Vagina (tissue), 2 donors: ENCODE measurements at places on chromosomes 4 and X.
A peak's percentile ranks its signal among the peaks of the same experiment; 100 is the strongest.

- DNase-seq = no peak
- H3K27me3 ChIP-seq = no peaks in the 10 kb centered on the region
- no peak overlapping the region for H3K4me3 ChIP-seq
- no peak overlapping the region for H3K27ac ChIP-seq
- H3K36me3 ChIP-seq = no peaks in the 10 kb centered on the region
Measured at GRCh38 chr4:92970996-92971395, 667.2 kb downstream of the GRID2 start.

- no peak overlapping the region for H3K27ac ChIP-seq
- DNase-seq = no peak
- no peaks in the 10 kb centered on the region for H3K36me3 ChIP-seq
- H3K4me3 ChIP-seq = no peak overlapping the region
- H3K27me3 ChIP-seq = no peaks in the 10 kb centered on the region
- no peaks in the 10 kb centered on the region for H3K4me1 ChIP-seq
Measured at GRCh38 chr4:167248271-167248670, 14.0 kb upstream of the SPOCK3 start.

DNA sequence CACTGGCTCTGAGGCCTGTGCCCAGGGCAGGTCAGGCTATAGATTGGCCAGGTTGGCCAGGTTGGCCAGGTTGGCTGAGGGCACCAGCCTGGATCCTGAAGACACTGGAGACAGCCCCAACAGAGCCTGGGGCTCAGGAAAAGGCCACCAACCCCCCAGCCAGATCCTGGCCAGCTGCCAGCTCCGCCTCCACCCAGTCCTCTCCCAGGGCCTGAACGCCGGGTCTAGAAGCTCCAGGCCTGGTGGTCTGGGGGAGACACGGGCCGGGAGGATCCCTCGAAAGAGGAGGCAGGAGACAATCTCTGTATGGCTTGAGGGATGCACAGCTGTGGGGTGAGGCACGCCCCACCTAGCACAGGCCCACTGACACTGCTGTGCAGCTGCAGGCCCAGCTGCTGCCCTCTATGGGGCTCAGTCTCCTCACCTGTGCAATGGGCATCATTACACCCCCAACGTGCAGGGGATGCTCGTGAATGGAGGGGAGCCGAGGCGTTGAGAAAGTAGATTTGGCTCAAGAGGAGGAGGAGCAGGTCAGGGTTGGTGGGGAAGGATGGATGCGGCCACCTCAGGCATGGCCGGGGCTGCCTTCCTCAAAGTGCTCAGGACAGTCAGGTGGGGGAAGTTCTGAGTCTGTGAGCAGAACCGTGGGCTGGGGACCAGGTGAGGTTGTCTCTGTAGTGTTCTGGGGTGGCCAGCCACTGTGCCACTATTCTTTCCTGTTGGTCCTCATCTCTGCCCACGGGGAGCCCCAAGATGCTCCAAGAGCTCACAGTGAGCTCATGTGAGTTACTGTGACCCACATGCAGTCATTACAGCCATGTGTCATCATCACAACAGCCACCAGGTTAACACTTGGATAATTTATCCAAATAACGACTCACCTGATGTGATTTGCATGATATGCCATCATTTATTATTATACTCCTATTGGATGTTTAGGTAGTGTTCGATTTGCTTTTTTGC is 10.8 kb upstream of the GAGE10 start:
- no peak overlapping the region for H3K27ac ChIP-seq
- no peak overlapping the region for H3K4me3 ChIP-seq

GRCh38 chrX:111007238-111007637 is 88.8 kb upstream of the PAK3 start:
- no peaks in the 10 kb centered on the region for H3K36me3 ChIP-seq
- H3K27ac ChIP-seq = no peak overlapping the region
- H3K27me3 ChIP-seq = no peaks in the 10 kb centered on the region

DNA sequence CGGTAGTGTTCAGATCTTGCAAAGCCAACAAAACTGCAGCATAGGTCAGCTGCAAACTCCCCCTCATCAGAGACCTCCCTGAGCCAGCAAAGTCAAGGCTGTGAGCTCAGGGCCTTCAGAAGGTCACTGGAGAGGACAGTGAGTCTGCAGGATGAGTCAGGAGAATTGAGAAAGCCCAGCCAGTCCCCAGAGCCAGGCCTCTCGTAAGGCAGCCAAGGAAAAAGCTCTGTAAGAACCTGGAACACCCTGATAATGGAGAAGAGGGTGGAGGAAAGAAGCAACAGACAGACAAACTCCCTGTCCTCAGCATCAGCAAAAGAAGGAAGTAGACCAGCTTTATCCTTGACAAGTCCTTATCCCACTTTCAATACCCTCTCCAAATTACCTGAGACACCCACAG is 33.0 kb downstream of the GRIA3 start:
- no peak overlapping the region for H3K4me3 ChIP-seq
- H3K36me3 ChIP-seq = no peaks in the 10 kb centered on the region
- no peak overlapping the region for H3K27ac ChIP-seq
- H3K27me3 ChIP-seq = no peaks in the 10 kb centered on the region
- no peaks in the 10 kb centered on the region for H3K4me1 ChIP-seq

DNA sequence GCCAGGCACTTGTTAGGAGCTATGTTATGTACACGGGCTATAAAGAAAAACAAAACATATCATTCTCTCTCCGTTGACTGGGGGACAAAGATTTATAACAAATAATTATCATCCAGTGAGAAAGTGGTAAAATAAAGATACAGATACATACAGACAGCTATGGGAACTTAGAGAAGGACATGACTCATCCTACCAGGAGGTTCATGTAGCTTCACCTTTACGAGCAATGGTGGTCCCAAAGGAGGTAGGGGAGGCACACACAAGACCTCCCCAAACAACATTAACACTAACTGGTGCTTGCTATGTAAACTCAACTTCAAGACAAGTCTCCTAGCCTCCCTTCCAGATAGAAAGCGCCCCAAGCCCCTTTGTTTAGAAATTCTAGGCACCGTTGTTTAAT is 8.9 kb downstream of the AMBN start:
- H3K27ac ChIP-seq = no peak overlapping the region
- no peaks in the 10 kb centered on the region for H3K27me3 ChIP-seq
- no peak for DNase-seq
- no peaks in the 10 kb centered on the region for H3K36me3 ChIP-seq

- no peak for DNase-seq
- H3K27me3 ChIP-seq = no peaks in the 10 kb centered on the region
- H3K27ac ChIP-seq = no peak overlapping the region
- no peaks in the 10 kb centered on the region for H3K4me1 ChIP-seq
- H3K36me3 ChIP-seq = no peaks in the 10 kb centered on the region
- no peak overlapping the region for H3K4me3 ChIP-seq
Measured at GRCh38 chr4:43374216-43374751, 481.8 kb downstream of the GRXCR1 start.

GRCh38 chr4:80011636-80012236 is 61.3 kb downstream of the ANTXR2 start:
- no peak for DNase-seq
- peak overlapping the region; percentile 53 for H3K27ac ChIP-seq
- peaks cover 35% of the 10 kb centered on the region for H3K4me1 ChIP-seq

DNA sequence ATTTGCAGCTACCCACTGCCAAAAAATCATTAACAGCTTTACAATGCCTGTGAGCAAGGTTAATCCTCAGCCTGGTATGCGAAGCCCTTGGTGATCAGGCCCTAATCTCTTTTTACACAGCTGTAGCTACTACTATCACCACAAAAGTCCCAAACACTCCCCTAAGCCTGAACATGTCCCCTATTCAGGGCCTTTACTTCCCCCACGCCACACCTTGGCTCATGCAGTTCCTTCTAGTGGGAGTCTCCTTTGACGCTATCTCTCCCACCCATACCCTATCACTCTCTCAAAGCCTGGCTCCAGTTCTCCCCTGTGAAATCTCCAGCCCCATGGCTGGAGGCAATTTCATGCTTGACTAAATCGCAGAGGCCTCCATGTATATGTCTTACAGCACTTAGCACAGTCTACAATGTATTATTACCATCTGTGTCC is 90.6 kb upstream of the CBR4 start:
- peaks cover 46% of the 10 kb centered on the region for H3K4me1 ChIP-seq
- no peaks in the 10 kb centered on the region for H3K27me3 ChIP-seq
- no peaks in the 10 kb centered on the region for H3K36me3 ChIP-seq
- DNase-seq = no peak
- H3K27ac ChIP-seq = peak overlapping the region; percentile 83
